Panc1 (cell line): ENCODE measurements at places on chromosomes 7 and 10.

GRCh38 chr7:96973986-96974385 lies 31.4 kb upstream of the DLX6 start:
- no peak for DNase-seq

GRCh38 chr10:61112771-61113170 lies 168.8 kb upstream of the RHOBTB1 start:
- DNase-seq, result no peak

- no peak for DNase-seq
Measured at GRCh38 chr7:131182446-131183058, 145.1 kb upstream of the MKLN1 start.

- peak; percentile 46 for DNase-seq
Measured at GRCh38 chr10:23067939-23068775, 27.2 kb upstream of the MSRB2 start.

DNA sequence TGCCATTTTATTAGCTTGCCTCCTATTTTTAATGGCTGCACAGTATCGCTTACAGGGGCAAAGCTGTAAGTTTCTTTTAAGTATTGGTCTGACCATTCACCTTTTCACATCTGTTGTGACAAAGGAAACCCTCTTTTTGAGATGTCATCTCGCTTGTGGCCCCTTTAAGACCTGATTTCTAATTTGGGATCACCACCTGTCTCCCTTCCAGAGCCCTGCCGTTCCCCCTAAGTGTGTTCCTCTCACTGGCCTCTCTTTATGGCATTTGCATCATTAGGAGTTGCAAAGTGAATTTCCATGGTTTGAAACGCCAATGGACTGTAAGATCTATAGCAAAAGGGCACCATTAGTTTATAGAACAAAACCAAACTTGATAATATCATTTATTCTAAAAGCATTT lies 1.4 kb downstream of the EPDR1 start:
- no peak for DNase-seq

- DNase-seq, result no peak
Measured at GRCh38 chr10:119815671-119816070, 57.0 kb downstream of the MCMBP start.

DNA sequence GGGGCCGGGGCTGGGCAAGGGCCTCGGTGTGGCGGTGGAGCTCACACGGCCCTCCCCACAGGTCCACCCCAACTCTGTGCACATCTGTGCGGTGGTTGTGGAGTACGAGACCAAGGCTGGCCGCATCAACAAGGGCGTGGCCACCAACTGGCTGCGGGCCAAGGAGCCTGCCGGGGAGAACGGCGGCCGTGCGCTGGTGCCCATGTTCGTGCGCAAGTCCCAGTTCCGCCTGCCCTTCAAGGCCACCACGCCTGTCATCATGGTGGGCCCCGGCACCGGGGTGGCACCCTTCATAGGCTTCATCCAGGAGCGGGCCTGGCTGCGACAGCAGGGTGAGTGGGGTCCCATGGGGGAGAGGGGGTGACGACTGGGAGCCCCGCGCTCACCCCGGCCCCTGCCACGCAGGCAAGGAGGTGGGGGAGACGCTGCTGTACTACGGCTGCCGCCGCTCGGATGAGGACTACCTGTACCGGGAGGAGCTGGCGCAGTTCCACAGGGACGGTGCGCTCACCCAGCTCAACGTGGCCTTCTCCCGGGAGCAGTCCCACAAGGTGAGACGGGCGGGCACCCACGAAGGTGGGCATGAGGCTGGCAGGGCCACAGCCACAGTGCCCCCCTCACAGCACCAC lies 8.8 kb downstream of the TMEM120A start:
- no peak for DNase-seq

GRCh38 chr10:105063796-105064195 lies 422.7 kb downstream of the SORCS3 start:
- DNase-seq, result peak; percentile 2

- DNase-seq, result no peak
Measured at GRCh38 chr7:117489016-117489415, 9.2 kb downstream of the CFTR start.

GRCh38 chr10:60937784-60938654 lies 6.0 kb downstream of the RHOBTB1 start:
- DNase-seq, result no peak

- DNase-seq, result no peak
Measured at GRCh38 chr10:87942884-87943527, 79.6 kb downstream of the PTEN start.

GRCh38 chr10:101224910-101225823 lies 4.1 kb downstream of the LBX1 start:
- no peak for DNase-seq

- DNase-seq, result no peak
Measured at GRCh38 chr7:94781236-94781635, 125.3 kb upstream of the SGCE start.

DNA sequence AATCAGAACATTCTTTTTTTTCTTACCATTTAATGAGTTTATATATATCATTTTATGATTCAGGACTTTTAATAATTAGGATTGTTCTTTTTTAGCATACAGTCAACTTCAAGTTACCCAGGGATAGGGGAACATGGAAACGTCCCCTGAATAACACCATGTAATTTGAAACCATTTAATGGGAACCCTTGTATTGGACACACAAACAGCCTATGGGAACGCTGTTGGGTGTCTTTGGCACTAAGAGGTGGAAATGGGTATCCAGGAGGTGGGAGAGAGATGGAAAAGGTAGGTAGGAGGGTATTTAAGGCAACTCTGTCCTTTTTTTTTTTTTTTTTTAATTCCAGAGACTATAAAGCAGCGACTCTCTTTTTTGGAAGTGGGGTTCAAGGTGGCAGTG lies 2.6 kb downstream of the LUC7L2 start:
- no peak for DNase-seq

DNA sequence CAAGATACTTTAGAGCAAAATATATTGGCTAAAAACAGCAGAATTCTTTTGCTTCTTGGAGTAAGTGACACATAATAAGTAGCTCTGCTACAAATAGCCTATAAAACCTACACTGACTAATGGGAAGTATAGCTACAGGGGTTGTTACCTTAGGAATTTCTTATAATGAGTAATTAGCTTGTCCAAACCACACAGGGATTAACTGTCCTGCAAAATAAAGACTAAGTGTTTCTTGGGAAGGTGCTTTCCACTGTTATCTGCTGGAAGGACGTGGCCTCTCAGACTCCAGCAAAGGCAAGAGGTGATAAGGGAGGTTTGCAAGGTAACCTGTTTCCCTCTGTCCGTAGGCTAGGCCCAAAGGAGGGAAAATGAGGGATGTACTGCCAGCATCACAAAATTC lies 302.4 kb downstream of the DOCK4 start:
- no peak for DNase-seq

DNA sequence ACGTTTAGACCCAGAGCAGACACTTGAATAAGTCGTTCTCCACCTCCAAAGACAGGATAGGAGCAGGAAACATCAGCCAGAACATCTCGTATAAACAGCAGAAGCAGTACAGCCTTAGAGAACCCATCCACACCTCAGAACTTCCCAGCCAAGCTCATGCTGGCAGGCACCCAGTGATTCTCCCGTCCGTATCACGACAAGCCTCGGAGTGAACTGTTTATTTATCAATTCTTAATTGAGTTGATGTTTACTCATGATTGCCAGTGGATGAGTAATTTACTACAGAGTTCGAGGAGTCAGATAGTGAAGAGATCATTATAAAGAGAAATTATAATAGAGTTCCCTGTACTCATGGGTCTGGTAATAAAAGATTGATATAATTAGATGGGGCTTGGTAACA lies 811.5 kb downstream of the LRMDA start:
- no peak for DNase-seq

GRCh38 chr10:33193701-33194521 lies 140.6 kb downstream of the NRP1 start:
- DNase-seq, result no peak

DNA sequence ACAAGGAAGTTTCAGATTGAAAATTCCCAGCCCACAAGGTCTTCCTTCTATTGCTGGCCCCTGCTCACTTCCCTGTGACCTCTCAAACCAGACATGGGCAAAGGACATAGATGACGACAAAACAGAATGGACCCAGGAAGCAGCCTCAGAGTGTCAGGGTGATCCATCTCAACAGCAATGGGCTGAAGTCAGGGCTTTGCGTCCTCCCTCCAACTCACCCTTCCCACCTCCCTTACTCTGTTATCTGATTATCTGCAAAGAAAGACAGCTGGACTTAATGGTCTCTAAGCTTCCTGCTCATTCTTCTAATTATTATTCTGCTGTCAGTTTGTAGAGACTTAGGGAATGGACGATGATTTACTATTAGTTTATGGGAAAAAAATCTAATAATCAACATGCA lies 115.9 kb downstream of the PIP4K2A start:
- DNase-seq, result no peak

GRCh38 chr7:112110175-112110574 lies 96.0 kb downstream of the DOCK4 start:
- no peak for DNase-seq

DNA sequence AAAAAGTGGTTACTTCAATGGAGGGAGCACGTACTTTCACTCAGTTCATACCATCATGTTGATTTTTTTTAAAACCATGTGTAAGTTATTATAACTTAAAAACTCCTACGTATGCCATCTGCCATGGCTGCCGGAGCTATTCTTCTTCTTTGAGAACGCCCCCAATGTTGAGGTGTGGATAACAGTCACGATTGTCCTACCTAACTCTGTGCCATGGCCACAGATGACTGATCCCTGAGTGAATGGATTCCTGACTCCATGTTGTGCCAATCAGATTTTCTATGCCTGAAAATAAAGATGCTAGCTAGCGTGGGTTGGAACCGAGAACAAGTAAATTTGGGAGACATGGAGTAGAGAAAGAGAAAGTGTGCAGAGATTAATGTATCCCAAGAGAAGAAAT lies 5.3 kb downstream of the MCMBP start:
- DNase-seq, result no peak

DNA sequence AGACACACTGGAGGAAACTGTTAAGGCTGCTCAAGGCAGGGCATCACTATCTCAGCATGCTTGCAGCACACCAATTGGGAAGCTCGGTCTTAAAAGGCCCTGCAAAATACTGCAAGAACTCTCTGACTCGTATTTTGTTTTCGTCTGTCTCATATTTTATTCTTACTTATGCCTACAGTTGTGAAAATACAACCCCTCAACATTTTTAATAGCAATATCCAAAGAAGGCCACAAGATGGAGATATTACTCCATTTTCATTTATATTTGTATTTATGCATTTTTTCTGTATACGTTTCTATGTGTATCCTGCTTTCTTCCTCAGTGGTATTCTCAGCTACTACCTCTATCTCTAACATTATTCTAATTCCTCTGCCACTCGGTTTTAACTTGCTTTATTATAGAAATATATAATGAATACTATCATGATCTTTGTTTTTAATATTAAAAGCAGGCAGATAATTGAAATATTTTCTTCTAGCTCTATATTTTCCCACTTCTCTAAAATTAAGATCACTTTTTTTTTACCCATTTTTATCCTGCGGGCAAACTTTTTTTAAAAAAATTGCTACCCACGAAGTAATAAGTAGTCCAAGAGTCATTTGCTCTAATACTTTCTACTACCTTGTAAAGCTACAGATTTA lies 10.0 kb downstream of the DNAJC1 start:
- DNase-seq, result no peak

GRCh38 chr10:113179265-113179664 lies 229.2 kb downstream of the TCF7L2 start:
- no peak for DNase-seq

- no peak for DNase-seq
Measured at GRCh38 chr7:44221231-44221791, 20.5 kb downstream of the YKT6 start.

DNA sequence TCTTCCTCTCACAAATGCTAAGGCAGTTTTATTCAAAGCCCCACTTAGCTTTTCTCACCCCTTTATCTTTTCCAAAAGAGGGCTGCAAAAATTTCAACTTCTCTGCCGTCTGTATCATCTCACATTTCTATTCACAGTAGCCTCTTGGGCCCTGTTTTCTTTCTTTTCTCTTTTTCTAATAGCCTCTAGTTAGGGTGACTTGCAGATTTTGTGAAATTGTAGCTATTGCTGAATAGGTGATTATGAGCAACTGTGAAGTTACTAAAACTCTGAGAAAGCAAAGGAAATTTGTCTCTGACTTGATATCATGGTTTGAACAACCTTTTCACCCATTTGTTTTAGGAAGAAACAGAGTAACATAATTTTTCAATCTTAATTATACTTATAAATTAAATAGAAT lies 29.2 kb downstream of the EXOC4 start:
- no peak for DNase-seq

GRCh38 chr10:6973899-6974298 lies 393.8 kb upstream of the PRKCQ start:
- no peak for DNase-seq

DNA sequence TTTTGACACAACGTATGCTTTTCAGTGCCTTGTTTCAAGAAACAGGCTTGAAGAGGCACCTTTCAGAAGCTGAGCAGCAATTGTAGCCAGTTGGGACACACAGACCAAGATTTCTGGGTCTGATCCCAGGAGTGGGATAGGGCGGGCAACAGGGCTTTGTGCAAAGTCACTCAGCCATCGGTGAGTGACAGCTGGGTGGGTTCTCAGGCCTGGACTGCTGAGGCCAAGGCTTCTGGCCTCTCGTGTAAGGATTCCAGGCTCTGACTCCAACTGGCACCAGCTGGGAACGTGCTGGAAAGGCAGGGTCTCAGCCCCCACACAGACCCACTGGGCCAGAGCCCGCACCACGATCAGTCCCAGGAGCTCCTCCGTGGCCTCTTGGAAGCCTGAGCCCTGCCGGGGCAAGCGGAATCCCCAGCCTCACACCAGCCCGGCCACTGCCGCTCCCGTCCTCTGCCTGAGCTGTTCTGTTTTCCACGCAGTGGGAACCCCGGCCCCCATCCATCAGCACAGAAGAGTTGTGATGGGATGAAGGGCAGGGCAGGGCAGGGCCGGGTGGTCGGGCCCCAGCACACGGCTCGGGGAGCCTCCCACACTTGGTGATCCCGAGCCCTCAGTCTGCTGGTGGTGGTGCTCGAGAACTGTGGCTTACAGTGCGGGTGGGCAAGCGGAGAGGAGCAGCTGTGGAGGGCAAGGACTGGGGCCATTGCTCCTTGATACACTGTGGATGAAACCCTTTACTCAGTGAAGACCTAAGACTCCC lies 46.8 kb downstream of the VIPR2 start:
- DNase-seq, result no peak

GRCh38 chr7:103445228-103446048 lies 569 bp downstream of the SLC26A5 start:
- no peak for DNase-seq

- DNase-seq, result no peak
Measured at GRCh38 chr10:83723080-83723479, 416.2 kb upstream of the GHITM start.
